ENCODE measurements at places on chromosomes 6 and 20. TPM values are rescaled to one million over a fixed set of nuclear protein-coding genes. Genes with fewer than 3 reads are reported as not detected.

KCNQ2 gene
- total RNA-seq = 88.6 TPM

NKX2-2 gene
- not detected for total RNA-seq

MUCL3 gene
- total RNA-seq = 0.37 TPM

FOXQ1 gene
- not detected for total RNA-seq

TFAP2D gene
- total RNA-seq = not detected

CST1 gene
- 2.9 TPM for total RNA-seq

CD2AP gene
- total RNA-seq = 69.7 TPM

TP53TG5 gene
- total RNA-seq = not detected

LAMA5 gene
- 225 TPM for total RNA-seq

LY6G5C gene
- 1.2 TPM for total RNA-seq

EGFL8 gene
- total RNA-seq = 9.2 TPM

VGLL2 gene
- 0.13 TPM for total RNA-seq

UNC5CL gene
- 1.3 TPM for total RNA-seq

CFB gene
- total RNA-seq = not detected

RAET1L gene
- total RNA-seq = not detected

CDC40 gene
- 27.2 TPM for total RNA-seq

RSPH4A gene
- 0.52 TPM for total RNA-seq

BPIFB2 gene
- total RNA-seq = not detected

PHACTR3 gene
- not detected for total RNA-seq

ZSWIM1 gene
- 15.6 TPM for total RNA-seq

CDH26 gene
- total RNA-seq = 1.7 TPM

CLIC5 gene
- not detected for total RNA-seq

CALHM4 gene
- total RNA-seq = not detected

ABHD16B gene
- not detected for total RNA-seq

TREM1 gene
- total RNA-seq = not detected

CGA gene
- not detected for total RNA-seq

DCBLD1 gene
- total RNA-seq = 11.2 TPM

SEMG1 gene
- total RNA-seq = 4.5 TPM

ASIP gene
- total RNA-seq = not detected

ZC3H12D gene
- 0.07 TPM for total RNA-seq

BPI gene
- not detected for total RNA-seq

CDH22 gene
- 0.39 TPM for total RNA-seq

MYCT1 gene
- 3.3 TPM for total RNA-seq

PCK1 gene
- not detected for total RNA-seq

MARCKS gene
- total RNA-seq = 111 TPM

TRIM10 gene
- not detected for total RNA-seq

PACRG gene
- total RNA-seq = not detected

DOK5 gene
- 13.0 TPM for total RNA-seq

NOX3 gene
- total RNA-seq = not detected

COL10A1 gene
- total RNA-seq = not detected

NFATC2 gene
- total RNA-seq = 0.91 TPM

C20orf141 gene
- total RNA-seq = not detected

NRN1 gene
- 0.26 TPM for total RNA-seq

PNPLA1 gene
- not detected for total RNA-seq

SAMD3 gene
- total RNA-seq = 1.9 TPM

NINL gene
- 30.0 TPM for total RNA-seq
